ENCODE measurements at places on chromosomes 3 and 15.

- no peak for DNase-seq
Observed at GRCh38 chr3:112390783-112391641, 58.1 kb downstream of the CD200 start.

DNA sequence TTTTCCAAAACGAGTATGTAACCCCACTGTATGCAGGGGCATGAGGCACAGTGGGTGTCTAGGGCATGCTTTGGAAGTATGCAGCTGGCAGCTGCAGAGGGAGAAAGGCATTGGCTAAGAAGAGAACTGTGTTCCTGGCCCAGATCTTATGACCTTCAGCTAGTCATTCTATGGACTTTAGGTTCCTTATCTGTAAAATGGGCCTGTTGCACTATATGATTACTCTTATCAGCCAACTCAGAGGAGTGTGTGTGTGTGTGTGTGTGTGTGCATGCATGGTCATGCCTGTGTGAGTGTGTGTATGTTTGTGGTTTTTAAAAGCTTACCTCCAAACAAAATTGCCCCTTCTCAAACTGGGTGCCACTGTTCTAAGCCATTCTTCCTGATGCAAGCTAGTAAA, 27.4 kb upstream of the CHST2 start:
- no peak for DNase-seq

- no peak for DNase-seq
Observed at GRCh38 chr3:126941721-126942270, 41.1 kb upstream of the PLXNA1 start.

DNA sequence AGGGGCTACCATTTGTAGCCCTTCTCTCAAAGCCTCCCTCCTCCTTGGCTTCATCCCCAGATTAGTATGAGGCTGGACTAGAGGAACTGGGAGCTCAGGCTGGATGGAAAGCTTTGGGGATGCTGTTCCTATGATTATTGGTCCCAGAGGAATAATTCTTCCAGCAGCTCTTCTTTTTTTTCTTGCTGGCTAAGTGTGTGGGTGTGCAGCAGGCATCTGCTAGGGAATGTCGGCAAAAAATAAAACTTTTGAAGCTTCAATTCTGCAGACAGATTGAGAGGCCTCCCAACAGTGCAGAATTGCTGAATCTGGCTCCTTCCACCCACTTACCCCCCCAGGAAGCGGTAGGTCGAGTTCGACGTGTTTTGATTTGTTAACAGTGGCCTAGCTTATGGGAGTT, 138.5 kb upstream of the ANKRD28 start:
- DNase-seq = no peak

GRCh38 chr15:41806291-41807181, 21.4 kb upstream of the JMJD7 start:
- no peak for DNase-seq

- DNase-seq = no peak
Observed at GRCh38 chr3:177744873-177745606, 547.8 kb upstream of the TBL1XR1 start.

- DNase-seq = no peak
Observed at GRCh38 chr15:63047792-63048114, 5.2 kb downstream of the TPM1 start.

DNA sequence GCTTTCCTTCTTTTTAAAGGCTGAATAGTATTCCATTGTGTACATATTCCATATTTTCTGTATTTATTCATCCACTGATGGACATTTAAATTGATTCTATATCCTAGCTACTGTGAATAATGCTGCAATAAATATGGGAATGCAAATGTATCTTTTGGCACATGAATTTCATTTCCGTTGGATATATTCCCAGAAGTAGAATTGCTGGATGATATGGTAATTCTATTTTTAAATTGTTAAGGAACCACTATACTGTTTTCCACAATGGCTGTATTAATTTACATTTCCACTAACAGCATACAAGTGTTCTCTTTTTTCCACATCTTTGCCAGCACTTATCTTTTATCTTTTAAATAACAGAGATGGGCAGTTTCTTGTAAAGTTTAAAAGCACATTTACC, 302.7 kb downstream of the CTNNB1 start:
- DNase-seq = no peak

DNA sequence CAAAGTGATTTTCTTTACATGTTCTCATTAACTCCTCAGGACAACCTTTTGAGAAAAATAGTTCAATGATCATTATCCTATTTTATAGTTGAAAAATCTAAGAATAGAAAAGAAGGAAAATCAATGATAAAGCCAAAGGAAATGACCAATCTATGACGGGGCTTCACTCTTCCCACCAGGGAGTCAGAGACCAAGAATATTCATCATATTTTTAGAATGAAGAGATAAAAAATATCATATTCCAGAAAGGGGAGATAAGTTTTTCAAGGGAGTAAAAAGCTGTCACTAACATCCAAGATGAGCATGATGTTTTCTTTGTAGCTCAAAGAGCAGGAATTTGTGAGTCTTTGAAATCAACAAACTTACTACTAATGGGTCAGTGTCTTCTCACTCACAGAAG, 71.5 kb upstream of the LPP start:
- DNase-seq = no peak

GRCh38 chr15:44094781-44095180, 100.3 kb downstream of the FRMD5 start:
- DNase-seq = no peak

- no peak for DNase-seq
Observed at GRCh38 chr3:142022381-142022780, 127.0 kb downstream of the TFDP2 start.

DNA sequence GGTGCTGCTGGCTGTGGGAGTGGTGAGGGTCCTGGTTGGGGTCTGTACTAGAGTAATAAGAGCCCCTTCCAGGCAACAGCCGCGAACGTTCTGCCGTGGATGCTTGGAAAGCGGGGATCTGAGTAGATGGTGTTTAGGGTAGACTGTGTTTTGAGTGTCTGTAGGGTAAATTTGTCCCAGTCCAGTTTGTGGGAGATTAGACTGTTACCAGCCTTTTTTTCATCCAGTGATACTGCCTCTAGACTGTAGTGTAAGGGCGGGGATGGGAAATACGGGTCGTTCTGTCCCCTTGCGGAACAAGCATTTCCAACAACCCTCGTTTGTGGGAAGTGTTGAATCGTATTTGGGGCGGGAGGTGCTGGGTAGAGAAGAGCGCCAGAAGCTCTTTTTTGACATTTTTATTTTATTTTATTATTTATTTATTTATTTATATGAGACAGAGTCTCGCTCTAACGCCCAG, 424 bp downstream of the HAUS2 start:
- no peak for DNase-seq
